ENCODE measurements at places on chromosomes 16 and 17. TPM values are rescaled to one million over a fixed set of nuclear protein-coding genes. Genes with fewer than 3 reads are reported as not detected.

Gene ZNF469
- 0.69 TPM for total RNA-seq

Gene UNC13D
- total RNA-seq = 201 TPM

DNA sequence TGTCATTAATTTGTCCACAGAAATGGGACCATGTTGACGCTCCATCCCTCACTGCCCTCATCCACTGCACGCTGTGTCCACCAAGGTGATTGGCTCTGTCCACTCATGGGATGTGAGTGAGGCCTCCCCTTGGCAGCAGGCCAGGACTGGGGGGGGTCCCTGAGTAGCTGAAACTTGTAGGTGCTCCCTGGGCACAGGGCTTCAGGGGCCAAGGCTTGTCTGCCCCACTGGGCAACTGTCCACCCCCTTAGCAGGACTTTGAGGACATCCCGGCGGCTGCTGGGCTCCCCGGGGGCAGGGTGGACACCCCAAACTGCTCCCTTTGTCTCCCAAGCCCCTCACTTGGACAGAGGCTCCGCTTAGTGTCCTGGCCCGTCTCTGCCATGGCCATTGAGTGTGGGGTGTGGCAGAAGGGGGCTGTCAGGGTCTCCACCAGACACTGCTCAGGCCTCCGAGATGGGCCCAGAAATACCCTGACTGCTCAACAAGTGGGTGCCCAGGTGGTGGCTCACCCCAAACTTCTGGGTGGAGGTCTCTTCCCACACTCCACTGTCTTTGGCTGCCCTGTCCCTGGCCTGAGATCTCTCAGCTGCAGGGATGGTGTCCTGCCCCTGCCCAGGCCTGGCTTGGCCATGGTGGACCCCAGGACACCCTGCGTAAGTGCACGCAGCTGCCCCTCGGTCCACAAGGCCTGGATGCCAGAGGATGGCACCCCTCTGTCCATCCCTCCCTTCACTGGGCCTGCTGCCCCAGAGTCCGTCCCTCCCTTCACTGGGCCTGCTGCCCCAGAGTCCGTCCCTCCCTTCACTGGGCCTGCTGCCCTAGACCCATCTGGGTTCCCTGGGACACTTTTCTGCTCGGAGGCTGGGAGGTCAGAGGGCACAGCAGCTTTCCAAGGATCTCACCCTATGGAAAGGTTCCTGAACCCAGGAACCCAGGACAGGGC is 2.9 kb upstream of the RAB40C start:
- H3K36me3 ChIP-seq = peaks cover 7% of the 10 kb centered on the region
- H3K4me3 ChIP-seq = no peak overlapping the region
- H3K4me1 ChIP-seq = peaks cover 15% of the 10 kb centered on the region
- no peaks in the 10 kb centered on the region for H3K27me3 ChIP-seq
- no peak for DNase-seq
- H3K27ac ChIP-seq = no peak overlapping the region

DNA sequence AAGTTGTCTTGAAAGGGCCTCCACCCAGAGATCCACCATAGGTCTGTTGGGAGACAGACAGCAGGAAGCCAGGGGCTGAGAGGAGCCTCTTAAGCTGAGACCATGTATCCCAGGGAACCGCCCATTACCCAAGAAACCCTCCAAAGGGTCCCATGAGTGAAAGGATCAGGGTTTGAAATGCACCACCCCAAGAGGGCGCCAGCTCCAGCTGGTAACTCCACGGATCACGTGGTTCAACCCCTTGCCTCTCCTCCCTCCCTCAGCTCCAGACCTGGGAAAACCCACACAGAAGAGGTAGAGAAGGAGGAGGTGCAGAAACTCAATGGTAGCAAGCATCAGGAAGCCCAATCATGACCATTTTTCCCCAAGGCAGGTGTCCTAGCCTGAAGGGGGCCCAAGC is 148.7 kb downstream of the AIPL1 start:
- H3K27me3 ChIP-seq = no peaks in the 10 kb centered on the region
- no peak overlapping the region for H3K4me3 ChIP-seq
- no peaks in the 10 kb centered on the region for H3K4me1 ChIP-seq
- H3K27ac ChIP-seq = no peak overlapping the region

DNA sequence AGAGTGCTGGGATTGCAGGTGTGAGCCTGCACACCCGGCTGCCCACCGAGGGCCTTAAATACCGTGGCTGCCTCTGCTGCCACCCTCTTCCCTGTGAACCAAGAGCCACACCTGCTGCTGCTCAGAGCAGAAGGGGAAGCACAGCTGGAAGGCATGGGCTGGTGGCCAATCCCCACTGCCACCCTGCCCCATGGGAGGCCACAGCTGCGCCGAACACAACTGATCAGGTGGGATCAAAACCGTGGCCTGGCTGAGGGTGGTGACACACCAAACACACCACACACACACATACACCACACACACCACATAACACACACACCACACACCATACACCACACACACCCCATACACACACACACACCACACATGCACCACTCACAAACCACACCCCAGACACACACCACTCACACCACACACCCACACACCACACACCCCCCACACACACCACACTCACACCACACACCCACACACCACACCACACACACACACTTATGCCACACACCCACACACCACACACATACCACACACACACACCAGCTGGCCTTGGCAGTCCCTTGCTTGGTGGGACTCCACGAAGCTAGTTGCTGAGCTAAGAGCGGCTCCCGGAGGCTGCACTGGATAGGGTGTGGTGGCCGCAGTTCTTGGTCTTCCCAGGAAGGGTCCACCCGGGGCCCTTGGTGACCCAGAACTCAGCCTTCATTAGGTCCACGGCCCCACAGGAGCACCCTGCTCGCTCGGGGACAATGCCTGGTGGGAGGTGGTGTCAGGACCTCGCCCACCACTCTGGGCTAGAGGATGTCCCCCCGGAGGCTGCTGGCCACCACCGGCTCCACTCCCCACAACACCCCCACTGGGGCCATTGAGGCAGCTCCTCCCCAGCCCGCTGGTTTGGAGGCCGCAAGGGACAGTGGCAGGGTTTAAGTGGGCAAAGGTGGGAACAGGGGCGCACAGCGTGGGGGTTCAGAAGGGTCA is 14.9 kb downstream of the CEP131 start:
- H3K27me3 ChIP-seq = no peaks in the 10 kb centered on the region
- H3K27ac ChIP-seq = no peak overlapping the region
- H3K4me3 ChIP-seq = no peak overlapping the region
- H3K36me3 ChIP-seq = peaks cover 17% of the 10 kb centered on the region
